ENCODE measurements at places on chromosomes 6 and 20.

DNA sequence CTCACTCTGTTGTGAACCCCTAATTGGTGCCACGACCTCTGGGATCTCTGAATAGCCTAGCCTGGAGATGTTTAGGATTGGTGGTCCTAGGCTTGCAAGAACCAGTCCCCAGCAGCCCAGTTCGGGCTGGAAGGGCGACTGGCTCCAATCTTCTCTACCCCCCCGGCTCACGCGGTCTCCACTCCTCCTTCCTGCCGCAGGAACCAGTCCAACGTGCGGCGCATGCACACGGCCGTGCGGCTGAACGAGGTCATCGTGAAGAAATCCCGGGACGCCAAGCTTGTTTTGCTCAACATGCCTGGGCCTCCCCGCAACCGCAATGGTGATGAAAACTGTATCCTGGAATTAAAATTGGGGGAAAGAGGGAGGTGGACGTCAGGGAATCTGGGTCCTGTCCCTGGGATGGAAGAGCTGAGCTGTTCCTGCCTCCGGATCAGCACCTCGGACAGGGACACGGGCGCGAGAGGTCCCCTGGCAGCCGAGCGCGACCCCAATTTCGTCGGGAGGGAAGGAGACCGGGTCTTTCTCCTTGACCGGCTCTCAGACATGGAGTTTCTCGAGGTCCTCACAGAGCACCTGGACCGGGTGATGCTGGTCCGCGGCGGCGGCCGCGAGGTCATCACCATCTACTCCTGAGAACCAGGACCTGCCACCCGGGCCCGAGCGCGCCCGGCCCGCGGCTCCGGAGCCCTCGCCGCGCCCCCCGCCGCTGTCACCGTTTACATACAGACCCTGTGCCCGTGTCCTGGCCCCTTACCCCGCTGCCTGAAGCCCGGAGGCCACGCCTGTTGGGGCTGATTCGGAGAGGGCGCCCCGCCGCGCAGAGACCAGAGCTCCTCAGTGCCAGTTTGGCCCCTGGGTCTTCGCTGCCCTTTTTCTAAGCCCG, 28.2 kb downstream of the SLC12A5 start:
- DNase-seq = no peak

DNA sequence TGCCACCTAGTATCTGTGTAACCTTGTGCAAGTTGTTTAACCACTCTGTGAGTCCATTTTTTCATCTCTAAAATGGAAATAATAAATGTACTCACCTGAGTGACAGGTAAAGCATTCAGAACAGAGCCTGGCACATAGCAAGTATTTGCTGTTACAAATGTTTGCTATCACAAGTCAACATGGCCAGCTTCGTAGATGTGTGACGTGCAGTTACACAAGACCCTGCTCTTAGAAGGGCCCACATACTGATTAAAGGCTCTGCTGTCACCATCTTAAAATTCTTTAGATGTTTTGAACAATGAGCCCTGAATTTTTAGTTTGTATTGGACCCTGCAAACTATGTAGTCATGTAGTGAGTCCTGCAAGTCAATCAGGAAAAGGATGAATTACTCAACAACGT, 40.4 kb upstream of the KIAA1586 start:
- no peak for DNase-seq

GRCh38 chr6:125273965-125274364, 27.8 kb downstream of the HDDC2 start:
- no peak for DNase-seq

DNA sequence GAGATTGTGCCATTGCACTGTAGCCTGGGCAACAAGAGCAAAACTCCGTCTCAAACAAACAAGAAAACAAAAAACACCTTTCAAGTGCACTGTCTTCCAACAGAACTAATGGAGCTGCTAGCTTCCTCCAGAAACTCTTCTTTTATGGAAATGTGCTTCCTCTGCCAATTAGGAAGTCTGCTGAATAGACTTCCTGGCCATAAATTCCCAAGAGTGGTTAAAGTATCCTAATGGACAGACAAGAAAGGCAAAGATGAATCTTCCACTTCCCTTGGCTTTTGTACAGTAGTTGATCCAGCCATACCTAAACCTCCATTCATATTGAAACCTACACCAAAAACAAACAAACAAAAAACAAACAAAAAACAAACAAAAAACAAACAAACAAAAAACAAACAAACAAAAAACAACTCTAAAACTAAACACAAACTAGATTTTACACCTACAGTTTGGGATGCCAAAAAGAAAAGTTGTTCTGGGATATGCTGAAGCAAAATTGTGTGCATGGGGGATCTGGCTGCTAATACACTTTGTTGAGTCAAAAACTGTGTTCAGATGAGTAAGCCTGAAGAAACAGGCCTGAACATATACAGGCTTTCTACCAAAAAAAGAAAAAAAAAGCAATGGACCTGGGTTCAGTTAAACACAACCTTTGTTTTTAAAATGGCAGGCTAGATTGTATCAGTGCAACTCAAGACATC, 59.8 kb upstream of the CARMIL1 start:
- no peak for DNase-seq

DNA sequence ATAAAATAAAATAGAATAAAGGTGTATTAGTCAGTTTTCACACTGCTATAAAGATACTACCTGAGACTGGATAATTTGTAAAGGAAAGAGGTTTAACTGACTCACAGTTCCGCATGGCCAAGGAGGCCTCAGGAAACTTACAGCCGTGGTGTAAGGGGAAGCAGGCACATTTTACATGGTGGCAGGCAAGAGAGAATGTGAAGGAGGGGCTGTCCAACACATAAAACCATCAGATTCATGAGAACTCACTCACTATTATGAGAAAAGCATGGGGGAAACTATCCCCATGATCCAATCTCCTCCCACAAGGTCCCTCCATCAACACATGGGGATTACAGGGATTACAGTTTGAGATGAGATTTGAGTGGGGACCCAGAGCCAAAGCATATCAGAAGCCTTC, 41.1 kb upstream of the BCAS1 start:
- DNase-seq = no peak

GRCh38 chr6:136669299-136669699, 119.1 kb upstream of the MAP7 start:
- DNase-seq = no peak

- DNase-seq = no peak
Measured at GRCh38 chr6:12288914-12289313, 1.2 kb upstream of the EDN1 start.

DNA sequence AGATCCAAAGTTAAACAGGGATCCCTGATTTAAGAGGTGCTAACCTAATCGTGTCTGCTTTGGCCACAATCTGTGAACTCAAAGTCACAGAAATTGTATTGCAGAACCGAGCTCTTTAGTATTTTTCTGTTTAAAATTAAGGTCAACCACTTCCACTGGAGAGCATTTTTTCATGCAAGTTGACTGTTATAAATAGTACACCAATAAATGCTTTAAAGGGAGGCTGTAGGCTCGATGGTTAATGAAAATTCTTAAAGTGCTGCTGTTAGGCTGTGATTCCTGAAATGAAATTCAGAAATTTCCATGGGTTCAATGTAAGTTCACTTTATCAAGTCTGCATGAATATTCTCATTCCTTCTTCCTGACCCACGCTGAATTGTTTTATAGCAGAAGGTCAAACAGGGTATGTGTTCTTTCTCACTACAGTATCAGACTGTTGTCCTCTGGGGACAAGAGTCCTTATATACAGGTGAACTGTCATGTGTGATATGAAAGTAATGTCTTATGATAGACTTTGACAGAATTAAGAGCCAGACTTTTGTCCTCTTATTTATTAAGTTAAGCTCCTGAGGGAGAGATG, 92.5 kb upstream of the HDGFL1 start:
- DNase-seq = no peak

GRCh38 chr20:24131684-24132083, 143.1 kb upstream of the GGTLC1 start:
- no peak for DNase-seq

- DNase-seq = no peak
Measured at GRCh38 chr6:31896856-31897611, 464 bp downstream of the EHMT2 start.

DNA sequence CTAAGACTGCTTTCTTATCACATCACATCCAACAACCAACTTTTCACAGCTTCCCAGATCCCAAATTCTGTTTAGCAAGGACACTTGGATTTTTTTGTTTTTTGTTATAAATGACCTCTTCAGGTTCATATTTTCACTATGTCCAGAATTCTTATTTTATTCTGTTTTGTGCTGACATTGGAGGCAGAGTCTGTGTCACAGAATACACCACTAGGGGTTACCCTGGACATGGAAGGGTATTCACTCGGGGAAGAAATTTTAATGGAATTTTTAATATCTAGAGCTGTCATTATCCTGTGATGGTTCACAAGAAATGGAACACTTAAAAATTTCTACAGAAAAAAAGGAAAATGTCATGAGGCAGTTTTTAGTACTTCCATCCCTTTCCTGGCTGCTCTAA, 12.0 kb upstream of the SLC2A12 start:
- DNase-seq = no peak

- DNase-seq = no peak
Measured at GRCh38 chr20:4944518-4945313, 56.6 kb downstream of the SLC23A2 start.

GRCh38 chr6:88374553-88374952, 208.4 kb upstream of the CNR1 start:
- DNase-seq = no peak

DNA sequence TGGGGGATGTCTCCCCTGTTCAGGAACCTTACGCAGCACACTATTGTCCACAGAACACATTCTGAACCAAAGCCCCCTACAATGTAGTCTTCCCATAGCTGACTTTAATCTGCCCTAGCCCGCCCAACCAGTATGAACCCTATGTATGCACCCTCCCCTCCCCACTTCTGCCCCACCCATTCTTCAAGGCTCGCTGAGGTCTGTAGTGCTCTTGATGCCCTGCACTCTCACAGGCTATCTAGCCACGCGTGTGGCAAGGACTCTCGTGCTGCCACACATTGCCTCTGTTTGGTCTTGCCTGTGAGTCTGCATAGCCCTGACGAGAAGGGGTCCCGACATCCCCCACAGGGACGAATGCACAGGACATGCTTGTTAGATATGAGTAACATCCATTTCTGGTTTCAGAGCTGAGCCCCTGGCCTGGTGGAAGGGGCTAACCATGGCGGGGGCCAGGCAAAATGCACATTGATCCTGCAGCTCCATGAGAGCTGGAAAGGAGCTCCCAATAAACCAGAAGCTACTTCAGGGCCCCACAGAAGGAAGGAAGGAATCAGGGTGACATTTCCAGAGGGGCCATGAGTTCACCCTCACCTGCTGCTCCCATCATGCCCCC, 22.6 kb downstream of the MOCS1 start:
- DNase-seq = no peak

- no peak for DNase-seq
Measured at GRCh38 chr20:11556410-11556809, 361.3 kb upstream of the BTBD3 start.

GRCh38 chr20:37643400-37643799, 50.4 kb upstream of the CTNNBL1 start:
- no peak for DNase-seq

GRCh38 chr20:13264907-13265306, 43.8 kb downstream of the ISM1 start:
- DNase-seq = no peak

- no peak for DNase-seq
Measured at GRCh38 chr6:153814136-153814535, 224.9 kb upstream of the OPRM1 start.

- DNase-seq = no peak
Measured at GRCh38 chr20:31819083-31819784, at the start of gene MYLK2. Gene MYLK2 (plus strand): TSS chr20:31819356. CDS start chr20:31819581, 225 bp downstream.

DNA sequence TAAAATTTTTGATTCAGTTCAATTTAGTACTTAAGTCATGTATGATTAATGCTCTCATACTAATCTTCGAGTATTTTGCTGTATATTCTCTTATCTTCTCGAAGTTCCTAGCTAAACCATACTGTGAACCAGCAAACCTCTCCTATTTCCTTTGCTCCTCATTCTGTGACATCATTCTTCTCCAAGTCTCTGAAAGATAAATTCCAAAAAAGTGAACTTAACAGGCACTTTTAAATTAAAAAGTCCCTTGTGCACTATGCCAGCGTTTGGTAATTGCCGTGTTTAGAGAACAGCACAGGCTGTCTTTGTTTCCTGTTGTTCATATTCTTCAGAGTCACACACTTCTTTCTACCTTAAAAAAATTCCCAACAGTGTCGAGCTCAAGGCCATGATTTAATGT, 188.4 kb upstream of the PHACTR1 start:
- no peak for DNase-seq

- no peak for DNase-seq
Measured at GRCh38 chr20:62142252-62143080, 728 bp downstream of the PSMA7 start.

DNA sequence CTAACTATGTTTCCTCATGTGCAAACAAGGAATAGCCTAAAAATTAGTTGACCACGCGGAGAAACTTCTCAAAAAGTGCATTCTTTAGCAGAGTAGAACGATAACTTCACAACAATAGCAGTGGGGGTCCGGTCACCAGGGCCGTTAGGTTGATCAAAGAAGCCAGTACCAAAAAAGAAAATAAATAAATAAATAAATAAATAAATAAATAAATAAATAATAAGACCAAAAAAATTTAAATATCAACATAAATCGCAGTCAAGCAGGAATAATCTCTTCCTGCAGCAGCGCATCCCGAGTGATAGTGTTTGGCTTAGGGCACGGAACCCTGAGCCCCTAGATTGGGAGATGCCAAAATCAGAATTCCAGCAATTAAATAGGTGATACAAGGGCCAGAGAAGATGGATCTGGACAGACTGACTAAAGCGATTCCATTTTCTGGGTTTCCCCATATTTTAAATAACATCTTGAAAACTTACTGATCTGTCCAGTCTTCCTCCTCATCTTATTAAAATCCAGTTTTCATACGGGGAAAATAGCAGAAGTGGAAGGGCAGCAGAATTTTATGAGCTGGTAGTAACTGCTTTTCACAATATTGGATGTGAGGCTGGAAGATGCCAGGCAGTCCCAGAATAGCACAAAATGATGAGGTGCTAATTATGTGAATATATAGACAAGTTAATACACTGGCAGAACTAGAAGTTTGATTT, 4.4 kb upstream of the OLIG3 start:
- no peak for DNase-seq

GRCh38 chr20:31596831-31597480, 8.1 kb upstream of the ID1 start:
- no peak for DNase-seq

GRCh38 chr20:64057628-64058498, 5.1 kb upstream of the TCEA2 start:
- peak; percentile 67 for DNase-seq

- no peak for DNase-seq
Measured at GRCh38 chr6:65052626-65053025, 654.4 kb downstream of the EYS start.

GRCh38 chr6:110683241-110683640, 132.0 kb downstream of the CDK19 start:
- DNase-seq = no peak
